CD4-positive, alpha-beta T cell treated with Interleukin-12 subunit alpha and Interleukin-12 subunit beta, for 1 hour (primary cell): ENCODE measurements at places on chromosomes 5 and 9.

DNA sequence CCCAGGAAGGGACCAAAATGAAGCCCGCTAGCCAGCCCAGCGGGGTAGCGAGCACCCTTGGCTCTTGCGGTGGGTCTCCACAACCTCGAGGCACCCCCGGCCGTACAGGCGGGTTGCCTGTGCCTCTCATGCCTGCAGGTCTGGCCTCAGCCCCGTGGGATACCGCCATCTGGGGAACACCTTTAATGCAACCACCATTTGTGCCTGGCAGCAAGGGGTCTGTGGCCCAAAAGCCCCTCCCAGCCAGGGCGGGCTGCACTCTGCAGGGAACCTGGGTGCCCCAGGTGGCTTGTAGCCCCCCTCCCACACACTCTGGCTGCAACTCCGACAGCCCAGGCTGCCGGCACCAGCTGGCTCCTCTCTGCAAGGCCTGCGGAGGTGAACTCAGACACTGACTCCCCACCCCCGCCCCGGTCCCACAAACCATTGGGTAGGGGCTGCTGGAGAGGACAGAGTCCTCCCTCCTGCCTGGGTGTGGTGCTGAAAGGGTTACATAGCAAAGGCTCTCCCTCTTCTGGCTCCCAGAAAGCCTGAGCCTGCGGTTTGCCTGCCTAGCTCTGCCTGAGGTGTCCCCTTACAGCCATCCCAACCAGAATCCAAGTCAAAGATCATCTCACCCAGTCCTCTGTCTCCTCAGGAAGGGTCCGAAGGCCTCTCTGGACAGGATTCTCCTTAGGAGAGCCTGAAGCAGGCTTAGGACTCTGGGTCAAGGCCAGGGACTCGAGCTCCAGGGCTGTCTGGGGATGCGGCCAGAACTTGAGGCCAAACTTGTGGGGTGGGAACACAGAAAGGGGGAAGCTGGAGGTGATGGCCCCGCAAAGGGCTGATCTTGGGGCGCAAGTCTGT, 109.4 kb downstream of the PSD2 start:
- no peak for DNase-seq

- DNase-seq: no peak
These were observed 50.7 kb upstream of the C6 start for GRCh38 chr5:41264019-41264418.

- no peak for DNase-seq
These were observed 243.2 kb upstream of the RGMB start for GRCh38 chr5:98530224-98530623.

DNA sequence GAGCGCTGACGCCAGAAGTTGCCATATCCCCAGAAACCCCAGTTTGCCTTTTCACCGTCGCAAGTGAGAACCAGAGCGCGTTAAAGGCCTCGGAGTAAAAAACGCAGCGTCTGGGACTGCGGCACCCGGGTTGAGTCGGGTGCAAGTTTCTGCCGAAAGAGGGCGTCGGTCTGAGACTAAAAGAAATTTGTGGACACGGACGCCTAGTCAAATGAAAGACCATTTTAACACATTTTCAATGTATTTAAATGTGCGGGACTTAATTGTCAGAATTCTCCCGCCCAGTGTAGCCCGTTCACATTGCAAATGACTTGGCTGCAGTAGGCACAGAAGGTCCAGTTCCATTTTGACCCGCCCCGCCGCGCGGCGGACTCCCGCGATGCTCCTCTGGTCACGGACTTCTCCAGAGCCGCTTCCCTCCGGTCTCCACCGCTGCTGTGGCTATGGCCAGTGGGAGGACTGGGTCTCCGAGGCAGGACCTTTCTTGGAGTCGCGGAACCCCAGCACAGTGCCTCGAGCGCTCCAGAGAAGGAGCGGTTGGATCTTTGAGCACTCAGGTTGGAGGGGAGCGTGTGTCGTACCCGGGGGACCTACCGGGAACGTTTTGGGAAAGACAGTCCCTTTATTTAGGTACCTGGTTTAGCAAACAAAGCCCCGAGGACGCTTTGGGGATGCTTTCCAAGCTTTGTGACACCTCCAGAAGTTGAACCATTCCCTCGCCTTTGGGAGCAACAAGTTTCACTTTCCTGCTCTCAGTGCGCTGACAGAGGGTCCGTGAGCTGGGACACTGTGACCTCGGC, 1.2 kb upstream of the NPR3 start:
- DNase-seq: peak; percentile 24

DNA sequence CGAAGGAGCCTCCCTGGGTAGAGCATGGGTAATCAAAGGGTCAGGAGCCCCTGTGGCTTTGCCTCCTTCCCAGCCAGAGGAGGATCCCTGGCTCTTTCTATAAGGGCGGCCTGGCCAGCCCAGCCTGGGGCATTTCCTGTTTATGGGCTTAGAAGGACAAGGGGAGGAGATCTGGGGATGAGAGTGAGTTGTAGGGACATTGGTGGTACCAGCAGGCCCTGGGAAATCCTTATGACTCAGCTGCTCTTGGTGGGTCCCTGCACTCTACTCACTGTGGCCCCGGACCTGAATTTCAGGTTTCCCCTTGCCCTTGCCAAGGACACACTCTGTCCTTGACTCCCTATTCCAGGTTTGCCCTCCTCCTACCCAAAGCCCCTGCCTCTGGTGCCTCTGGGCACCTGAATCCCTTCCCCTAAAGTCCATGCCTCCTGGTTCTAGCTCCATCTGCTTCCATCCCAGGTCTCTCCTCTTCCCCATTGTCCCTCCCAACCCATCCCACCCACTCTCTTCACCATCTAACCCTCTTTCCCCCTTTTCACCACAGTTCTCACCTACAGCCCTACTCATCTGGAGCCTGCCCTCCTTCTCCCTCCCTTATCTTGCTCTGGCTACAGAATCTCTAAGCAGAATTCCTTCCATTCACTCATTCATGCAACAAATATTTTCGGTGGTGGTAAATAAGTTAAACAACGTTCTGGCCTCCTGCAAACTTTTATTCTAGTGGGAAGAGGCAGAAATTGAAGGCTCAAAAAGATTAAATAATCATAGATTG, 34.9 kb downstream of the PCDH1 start:
- DNase-seq: no peak

DNA sequence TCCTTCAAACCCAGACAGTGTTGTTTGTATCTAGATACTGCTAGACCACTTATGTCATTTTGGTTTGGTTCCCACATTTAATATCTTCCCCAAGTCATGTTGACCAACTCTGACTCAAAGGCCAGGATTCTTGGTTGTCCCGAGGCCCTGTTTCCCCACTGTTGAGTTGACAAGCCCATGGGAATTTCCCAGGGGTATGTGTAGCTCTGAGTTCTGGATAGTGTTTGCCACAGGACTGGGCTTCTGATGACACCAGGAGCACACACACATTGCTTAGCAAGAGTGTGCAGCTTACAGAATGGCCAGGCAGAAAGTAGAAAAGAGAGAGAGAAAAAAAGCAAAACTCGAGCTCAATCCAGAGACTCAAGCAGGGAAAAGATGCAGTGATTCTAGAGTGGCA, 214.4 kb downstream of the NXNL2 start:
- no peak for DNase-seq

- peak; percentile 20 for DNase-seq
These were observed 12.9 kb downstream of the OTULINL start for GRCh38 chr5:14594378-14595074.

DNA sequence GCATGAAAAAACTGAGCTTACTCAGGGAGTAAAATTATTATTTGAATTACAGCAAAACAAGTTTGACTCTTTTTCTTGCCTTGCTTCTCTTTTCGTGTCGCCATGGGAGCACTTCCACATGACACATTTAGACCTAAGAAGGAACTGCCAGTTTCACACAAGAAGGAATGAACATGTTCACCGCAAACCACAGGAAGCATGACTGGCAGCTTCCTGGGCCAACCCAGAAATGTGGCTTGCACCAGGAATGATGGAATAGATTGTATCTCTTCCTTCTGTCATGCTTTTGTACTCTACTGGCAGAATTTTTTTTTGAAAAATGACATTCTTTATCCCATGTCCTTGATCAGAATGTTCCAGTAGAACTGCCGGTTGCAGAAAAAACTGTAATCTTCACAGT, 32.9 kb upstream of the MAN2A1 start:
- peak; percentile 55 for DNase-seq

GRCh38 chr5:33166948-33167347, 273.8 kb upstream of the TARS1 start:
- DNase-seq: no peak

- DNase-seq: no peak
These were observed 6.9 kb upstream of the COL5A1 start for GRCh38 chr9:134634667-134635230.

GRCh38 chr9:89616411-89616810, 11.6 kb downstream of the GADD45G start:
- DNase-seq: no peak

- DNase-seq: no peak
These were observed 664.8 kb upstream of the ZNF608 start for GRCh38 chr5:125411071-125411743.

- DNase-seq: no peak
These were observed 211.3 kb upstream of the PRR16 start for GRCh38 chr5:120252839-120253238.

DNA sequence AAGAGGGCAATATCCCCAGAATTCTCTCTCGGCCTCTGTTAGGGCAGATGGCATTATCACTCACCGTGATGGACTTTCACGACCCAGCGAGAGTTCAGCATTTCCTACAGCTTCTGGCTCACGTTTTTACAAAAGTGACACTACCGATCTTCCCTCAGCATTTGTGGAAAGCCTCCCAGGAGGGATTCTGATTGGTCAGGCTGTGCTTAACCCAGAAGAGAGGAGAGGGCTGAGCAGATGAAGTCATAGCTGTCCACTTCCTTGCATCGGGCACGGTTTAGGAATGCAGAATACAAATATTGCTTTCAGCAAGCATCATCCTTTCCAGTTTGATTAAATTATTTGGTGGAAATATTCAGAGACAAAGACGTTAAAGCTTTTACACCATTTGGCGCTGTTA, 277.4 kb upstream of the MSX2 start:
- no peak for DNase-seq

DNA sequence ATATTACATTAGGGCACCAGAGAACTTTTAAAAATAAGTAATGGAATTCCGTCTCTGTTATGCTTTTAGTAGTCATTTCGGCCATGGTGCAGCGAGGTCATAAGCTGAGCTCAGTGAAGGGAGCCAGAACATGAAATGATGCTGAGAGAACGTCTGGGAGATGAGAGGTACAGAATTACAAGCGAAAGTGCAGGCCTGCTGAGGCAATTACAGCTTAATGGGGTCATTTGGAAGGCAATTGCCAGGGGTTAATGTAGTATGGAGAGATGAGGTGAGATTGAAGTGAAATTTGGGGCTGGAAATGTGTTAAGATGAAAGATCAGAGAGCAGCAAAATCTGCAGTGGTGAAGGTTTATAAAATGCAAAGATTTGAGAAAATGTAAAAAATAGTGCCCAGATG, 96.5 kb downstream of the PBX3 start:
- no peak for DNase-seq

DNA sequence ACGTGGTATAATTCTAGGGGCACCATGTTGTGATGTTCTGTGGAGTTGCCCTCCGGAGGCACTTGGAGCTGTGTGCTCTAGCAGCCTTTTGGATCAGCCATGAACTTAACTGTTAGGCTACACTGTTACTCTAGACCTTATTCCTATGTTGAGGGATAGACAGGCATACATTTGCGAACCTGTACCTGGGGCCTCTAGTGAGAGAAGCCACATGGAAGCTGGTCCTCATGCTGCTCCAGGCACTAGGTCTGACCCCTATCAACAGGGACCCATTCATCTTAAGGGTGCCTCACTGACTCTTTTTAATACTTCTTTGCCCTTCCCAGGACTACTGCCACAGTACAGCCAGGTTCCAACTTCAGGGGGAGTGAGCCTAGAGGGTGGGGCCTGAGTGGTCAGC, 594.8 kb downstream of the RAB3C start:
- DNase-seq: no peak

GRCh38 chr5:111706345-111706744, 50.6 kb downstream of the NREP start:
- DNase-seq: no peak

- DNase-seq: no peak
These were observed 236.2 kb downstream of the NNT start for GRCh38 chr5:43839218-43839617.

DNA sequence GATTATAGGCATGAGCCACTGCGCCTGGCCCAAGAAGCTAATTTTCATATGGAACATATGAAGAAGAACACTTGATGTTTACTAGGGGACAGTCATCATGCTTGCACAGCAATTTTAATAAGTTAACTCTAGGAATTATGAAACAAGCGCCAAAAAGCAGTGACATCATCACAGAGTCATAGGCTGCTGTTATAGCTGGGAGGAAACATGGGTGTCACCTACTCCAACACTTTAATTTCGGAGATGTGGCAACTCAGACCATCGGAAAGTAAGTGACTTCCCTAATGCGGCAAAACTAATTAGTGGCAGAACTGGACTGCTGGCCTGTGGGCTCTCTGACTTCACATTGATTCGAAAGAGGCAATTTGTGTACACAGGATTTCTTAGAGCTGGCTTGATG, 38.1 kb upstream of the EQTN start:
- DNase-seq: no peak

DNA sequence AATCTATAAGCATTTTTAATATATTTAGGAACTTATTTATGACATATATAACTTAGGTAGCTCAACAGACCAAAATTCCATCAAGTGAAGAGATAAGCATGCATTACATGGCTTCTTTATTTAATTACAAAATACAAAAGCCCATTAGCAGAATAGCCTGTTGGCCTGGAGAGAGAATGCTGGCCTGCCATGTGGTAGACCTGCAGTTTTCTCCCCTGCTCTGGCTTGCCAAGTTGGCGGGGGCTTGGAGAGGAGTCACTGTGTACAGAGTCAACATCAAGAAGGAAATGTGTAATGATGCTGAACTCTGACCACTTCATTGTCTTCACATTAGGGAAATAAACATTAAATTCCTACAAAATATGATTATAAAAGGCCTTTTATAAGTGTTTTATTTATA, 69.8 kb upstream of the CNTLN start:
- no peak for DNase-seq

DNA sequence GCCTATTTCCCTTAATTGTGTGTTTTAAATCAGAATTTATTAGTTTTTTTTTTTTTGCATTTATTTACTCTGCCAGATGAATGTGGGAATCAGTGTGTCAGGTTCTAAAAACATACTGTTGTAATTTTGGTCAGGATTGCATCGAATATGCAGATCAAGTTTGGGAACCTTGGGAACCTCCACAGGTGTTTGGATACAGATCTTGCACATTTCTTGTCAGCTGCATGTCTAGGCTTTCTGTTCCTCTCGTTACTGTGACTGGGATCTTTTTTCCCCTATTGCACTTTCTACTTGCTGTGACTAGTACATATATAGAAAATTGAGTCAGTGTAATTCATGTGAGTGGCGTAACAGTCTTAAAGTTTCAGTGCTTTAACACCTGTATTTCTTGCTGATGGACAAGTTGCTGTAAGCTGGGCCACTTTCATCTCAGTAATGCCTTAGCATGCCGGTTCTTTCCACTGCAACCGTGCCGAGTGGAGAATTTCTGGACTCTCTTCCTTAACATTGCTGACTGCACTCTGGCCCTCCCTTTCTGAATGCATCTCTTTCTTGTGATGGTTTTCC, 112.5 kb downstream of the TENT4A start:
- no peak for DNase-seq

GRCh38 chr9:91879231-91879630, 70.8 kb downstream of the ROR2 start:
- no peak for DNase-seq

GRCh38 chr5:64899838-64900237, 131.1 kb downstream of the CWC27 start:
- no peak for DNase-seq

GRCh38 chr5:131664929-131665328, 29.9 kb upstream of the RAPGEF6 start:
- no peak for DNase-seq

- peak; percentile 6 for DNase-seq
These were observed 18.3 kb upstream of the RNU6ATAC start for GRCh38 chr9:134182554-134183085.

GRCh38 chr5:31692561-31693221, 53.8 kb downstream of the PDZD2 start:
- no peak for DNase-seq
